IPS-NIHi11 (cell line): ENCODE measurements at places on chromosomes 1 and 21.

DNA sequence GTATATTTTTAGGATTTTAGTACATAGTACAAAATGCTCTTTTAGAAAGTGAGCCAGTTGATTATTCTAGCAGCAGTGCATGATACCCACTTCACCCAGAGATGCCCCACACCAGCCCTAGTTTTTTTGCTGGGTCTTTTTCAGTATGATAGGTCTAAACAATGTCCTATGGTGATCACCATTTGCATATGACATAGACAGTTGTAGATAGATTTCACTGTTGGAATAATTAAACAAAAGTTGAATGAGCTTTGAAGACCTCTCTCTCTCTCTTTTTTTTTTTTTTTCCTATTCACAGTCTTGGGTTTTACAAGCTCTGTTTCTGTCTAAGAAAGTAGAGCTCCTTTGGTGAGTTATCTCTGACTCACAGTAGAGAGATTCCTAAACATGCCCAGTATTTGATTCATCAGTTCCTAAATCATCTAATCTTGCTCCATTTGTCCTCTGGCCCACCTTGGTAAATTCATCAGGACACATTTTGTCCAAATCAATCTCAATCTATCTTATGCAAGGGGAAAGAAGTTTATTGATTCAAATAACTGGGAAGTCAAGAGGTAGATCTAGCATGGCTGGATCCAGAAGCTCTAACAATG lies 44.7 kb upstream of the VAV3 start:
- no peak for DNase-seq

GRCh38 chr1:44780583-44781121 lies 5.3 kb downstream of the RPS8 start:
- no peak for DNase-seq

DNA sequence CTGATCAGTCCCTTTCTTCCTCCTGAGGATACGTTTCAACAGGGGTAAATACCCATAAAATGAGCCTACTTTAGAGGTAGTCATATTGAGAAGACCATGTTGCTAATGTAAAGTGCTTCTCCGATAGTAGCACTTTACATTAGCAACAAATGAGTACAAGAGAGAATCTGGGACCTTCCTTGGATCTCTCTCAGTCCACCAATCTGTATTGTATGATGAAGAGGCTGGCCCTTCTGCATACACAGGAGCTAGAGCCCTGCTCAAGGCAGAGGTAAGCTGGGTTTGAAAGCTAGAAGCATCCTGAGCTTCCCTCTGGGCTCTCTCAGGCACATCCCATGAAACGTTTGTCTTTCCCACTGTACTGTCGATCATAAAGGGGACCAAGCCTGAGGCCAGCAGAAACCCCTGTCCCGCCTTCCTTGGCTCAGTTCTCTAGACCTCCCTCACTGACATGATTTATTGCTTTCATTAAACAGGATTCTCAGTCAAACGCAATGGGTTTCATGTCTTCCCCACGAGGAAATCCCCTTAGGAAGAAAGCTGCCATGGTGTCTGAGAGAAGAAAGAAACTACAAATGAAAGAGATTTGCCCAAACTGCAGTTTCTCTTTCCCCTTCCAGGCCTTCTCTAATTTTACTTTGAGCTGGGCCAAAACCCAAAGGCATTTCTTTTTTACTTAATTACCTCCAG lies 62.8 kb upstream of the BCAR3 start:
- no peak for DNase-seq

DNA sequence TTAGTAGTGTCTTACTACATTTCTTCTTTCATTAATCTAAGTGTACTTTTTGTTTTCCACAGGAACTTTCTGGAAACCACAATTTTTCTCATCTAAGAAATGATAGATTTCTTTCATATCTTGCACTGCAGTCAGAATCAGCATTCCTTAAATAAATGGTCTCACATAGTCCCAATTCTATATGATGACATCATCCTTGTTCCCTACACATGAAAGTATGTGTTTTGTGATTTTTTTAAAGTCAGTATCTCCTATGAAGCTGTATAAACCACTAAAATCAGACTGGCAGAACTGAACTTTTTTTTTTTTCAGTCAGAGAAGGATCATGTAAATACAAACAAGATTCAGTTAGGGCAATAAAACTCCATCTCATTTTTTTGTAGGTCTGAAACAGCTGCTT lies 742.6 kb upstream of the CXADR start:
- no peak for DNase-seq

DNA sequence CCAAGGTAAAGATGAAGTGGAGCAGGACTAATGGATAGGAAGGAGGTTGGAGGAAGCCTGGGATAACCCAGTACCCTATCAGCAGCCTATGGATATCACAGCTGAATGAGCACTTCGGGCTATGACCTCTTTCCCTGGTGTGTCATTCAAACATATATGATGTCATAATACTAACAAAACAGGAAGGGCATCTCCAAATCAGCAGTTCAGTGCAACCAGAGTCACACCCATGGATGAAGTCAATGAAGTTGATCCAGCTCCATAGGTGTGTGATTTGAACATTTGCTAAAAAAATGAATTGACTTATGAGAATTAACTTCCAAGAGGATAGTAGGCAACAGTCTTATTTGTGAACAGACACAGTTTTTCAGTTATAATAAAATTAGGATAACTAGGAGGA lies 1.7 kb upstream of the C1orf116 start:
- no peak for DNase-seq

DNA sequence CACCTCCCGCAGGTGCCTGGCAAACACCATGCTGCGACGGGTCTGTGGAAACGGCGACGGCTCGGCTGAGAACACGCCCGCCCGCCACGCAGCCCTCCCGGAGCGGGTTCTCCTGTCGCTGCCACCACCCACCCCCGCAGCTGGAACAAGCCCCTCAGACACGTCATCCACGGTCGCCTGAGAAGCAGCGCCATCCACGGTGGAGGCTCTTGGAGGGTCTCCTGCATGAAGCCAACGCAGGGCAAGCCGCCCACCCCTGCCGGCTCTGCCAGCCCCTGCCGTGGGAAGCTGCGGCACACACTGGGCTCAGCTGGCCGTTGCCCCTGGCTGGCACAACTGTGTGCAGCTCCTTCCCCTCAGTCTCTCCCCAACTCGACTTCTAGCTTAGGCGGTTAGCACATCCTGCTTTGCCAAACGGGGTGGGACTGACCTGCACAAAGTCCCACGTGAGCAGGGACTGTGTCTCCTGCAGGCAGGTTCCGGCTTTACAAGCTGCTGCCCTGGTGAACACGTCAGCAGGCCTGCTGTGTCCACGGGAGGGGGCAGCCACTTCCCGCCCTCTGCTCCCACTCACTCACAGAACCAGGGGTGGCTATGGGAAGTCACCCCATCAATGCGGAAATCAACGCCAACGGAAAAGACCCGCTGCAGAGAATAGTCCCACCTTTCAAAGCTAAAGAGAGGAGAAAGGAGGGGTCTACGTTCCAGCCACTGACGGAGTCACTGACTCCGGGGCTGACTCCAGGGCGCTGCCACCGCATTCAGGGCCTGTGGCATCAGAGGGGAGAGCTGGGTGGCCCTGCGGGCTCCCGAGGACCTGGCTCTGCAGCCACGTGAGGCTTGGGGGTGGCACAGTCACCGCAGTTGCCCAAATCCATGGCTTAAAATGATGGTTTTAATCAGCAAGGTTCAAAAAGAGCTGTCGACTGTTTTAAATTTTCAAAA lies 10.3 kb downstream of the POFUT2 start:
- DNase-seq = peak; percentile 9

DNA sequence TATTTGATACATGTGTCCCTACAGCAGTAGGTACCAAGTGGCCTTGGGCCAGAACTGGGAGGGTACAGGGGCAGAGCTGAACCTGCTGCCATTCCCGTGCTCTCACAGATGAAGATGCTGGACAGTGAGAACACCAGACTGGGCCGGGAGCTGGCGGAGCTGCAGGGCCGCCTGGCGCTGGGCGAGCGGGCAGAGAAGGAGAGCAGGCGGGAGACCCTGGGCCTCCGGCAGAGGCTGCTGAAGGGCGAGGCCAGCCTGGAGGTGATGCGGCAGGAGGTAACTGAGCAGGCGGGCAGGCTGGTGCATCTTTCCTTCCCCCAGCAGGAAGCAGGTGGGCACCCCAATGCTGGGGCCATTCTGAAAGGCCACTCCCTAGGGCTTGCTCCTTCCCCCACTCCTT lies 21.9 kb downstream of the MFAP2 start:
- no peak for DNase-seq

- DNase-seq = no peak
These were observed 90.0 kb downstream of the MACF1 start for GRCh38 chr1:39294531-39294930.

GRCh38 chr1:236848274-236848923 lies 53.3 kb downstream of the MTR start:
- no peak for DNase-seq

GRCh38 chr1:15833069-15833679 lies 14.3 kb upstream of the SPEN start:
- no peak for DNase-seq

GRCh38 chr1:10495475-10495817 lies 20.7 kb downstream of the PEX14 start:
- no peak for DNase-seq

- no peak for DNase-seq
These were observed 19.1 kb downstream of the KCNQ4 start for GRCh38 chr1:40802742-40803113.

- peak; percentile 60 for DNase-seq
These were observed 13.7 kb upstream of the TMEM51 start for GRCh38 chr1:15139654-15140350.

GRCh38 chr1:167881069-167881468 lies 32.9 kb downstream of the ADCY10 start:
- DNase-seq = no peak

DNA sequence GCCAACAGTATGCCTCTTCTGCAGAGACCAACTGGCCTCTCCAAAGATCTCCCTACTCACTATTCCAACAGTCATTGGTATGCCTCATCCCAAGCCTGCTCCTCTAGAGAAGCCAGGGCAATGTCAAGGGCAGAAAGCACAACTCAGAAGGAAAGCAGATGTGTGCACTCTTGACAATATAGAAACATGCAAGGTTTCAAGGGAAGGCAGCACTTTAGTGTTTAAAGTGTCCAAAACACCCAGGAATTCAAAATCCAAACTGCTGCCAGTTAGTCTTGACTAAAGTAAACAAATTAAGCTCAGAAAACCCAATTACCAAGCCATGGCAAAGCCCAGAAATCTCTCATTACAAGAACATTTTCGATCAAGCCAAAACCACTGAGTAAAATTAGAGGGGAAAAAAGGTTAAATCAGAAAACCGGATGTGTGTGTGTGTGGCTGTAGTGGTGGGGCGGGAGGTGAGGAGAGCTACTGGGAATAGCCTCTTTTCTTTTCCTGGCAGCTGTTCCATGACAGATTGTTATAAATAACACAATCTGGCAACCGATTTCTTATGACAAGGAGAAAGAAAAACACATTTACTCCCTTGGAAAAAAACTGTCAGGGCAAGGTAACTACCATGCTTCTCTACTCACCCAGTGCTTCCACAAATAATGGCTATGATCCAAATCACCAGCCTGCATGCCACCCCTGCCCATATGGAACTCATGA lies 39.2 kb downstream of the EIF2B3 start:
- DNase-seq = no peak

- no peak for DNase-seq
These were observed 5.2 kb downstream of the H6PD start for GRCh38 chr1:9239622-9240401.

DNA sequence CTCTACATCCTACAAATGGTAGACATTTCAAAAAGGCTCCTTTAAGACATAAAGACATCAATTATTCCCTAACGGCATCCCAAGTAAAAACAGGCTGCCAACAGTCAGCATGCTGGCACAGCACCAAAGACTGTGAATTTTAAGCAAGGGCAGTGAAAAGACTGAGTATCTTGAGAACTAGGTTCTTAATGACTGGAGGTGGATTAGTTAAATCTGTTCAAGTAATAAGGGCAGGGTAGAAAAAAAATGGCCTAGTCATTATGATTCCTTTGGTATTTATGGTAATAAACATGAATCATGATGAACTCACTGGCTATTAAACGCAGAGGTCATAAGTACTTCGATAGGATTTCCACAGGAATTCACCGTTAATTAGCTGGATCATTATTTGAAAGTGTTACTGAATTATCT lies 75.2 kb downstream of the KIFAP3 start:
- no peak for DNase-seq
